Ovary (tissue), 10 donors: ENCODE measurements at places on chromosomes 13 and 19.

- H3K4me3 ChIP-seq: no peak overlapping the region
- H3K36me3 ChIP-seq: no peaks in the 10 kb centered on the region
- peaks cover 3% of the 10 kb centered on the region for H3K4me1 ChIP-seq
- H3K27me3 ChIP-seq: no peaks in the 10 kb centered on the region
- peak overlapping the region; percentile 6 for H3K27ac ChIP-seq
Observed at GRCh38 chr13:49560270-49561061, 24.9 kb downstream of the RCBTB1 start.

DNA sequence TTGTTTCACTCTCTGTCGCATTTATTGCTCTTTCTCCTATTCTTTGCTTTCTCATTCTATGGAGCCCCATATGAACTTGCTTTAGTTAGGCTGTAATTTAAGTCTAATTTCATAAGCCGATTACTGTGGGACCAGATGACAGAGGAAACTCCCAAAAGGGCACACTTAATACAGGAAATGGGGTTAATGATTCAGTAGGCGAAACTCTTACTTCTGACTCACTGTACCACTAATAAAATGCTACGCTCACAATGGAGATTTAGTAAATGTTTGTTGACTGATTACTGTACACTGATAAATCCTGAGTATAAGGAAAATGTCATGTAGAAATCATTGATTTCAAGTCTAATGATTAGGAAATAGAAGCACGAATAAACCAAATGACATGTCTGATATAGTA is 276.4 kb downstream of the KLF5 start:
- no peak overlapping the region for H3K4me3 ChIP-seq
- DNase-seq: no peak
- H3K27ac ChIP-seq: no peak overlapping the region
- no peaks in the 10 kb centered on the region for H3K36me3 ChIP-seq

GRCh38 chr19:2255982-2256685 is at the start of gene JSRP1:
Gene JSRP1, minus strand, starts transcription at chr19:2256417. Its CDS starts 1,103 bp downstream, at chr19:2255314.
- no peaks in the 10 kb centered on the region for H3K36me3 ChIP-seq
- no peak within 1 kb of the TSS for H3K4me3 ChIP-seq
- no peak within 1 kb of the TSS for H3K27ac ChIP-seq
- DNase-seq: no peak
- H3K27me3 ChIP-seq: peaks cover 16% of the 10 kb centered on the region

- H3K4me1 ChIP-seq: peaks cover 5% of the 10 kb centered on the region
- DNase-seq: no peak
- no peak overlapping the region for H3K27ac ChIP-seq
- H3K4me3 ChIP-seq: no peak overlapping the region
Observed at GRCh38 chr13:50518781-50519201, 324.7 kb downstream of the DLEU7 start.

DNA sequence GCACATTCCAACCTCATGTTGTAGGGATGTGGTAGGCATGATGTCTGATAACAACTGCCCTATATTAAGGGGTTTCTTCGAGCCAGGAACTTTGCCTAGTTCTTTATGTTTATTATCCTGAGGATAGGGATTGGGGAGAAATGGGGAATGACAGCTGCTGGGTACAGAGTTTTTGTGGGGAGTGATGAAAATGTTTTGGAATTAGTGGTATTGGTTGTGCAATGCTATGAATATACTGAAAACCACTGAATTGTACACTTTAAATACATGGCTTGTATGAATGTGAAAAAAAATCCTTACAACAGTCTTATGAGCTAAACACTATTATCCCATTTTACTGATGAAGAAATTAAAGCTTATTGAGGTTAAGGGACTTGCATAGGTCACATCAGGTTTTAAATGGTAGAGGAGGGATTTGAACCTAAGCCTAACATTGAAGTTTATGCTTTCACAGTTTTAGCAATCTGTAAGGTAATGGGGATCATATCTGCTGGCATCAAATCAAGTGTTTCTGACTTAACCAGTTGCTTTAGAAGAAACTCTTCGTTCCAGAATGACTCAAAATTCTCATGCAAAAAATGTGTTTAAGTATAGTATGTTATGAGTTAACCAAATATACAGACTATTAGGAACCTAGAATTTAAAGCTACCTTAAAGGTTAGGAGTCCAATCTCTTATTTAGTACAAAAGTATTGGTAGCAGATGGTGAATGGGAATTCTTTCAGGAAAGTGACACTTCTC is 61.4 kb downstream of the ERCC5 start:
- no peaks in the 10 kb centered on the region for H3K36me3 ChIP-seq
- H3K27ac ChIP-seq: no peak overlapping the region
- no peaks in the 10 kb centered on the region for H3K27me3 ChIP-seq
- no peaks in the 10 kb centered on the region for H3K4me1 ChIP-seq
- DNase-seq: no peak

- no peaks in the 10 kb centered on the region for H3K4me1 ChIP-seq
- H3K27ac ChIP-seq: no peak overlapping the region
- no peak overlapping the region for H3K4me3 ChIP-seq
- H3K27me3 ChIP-seq: no peaks in the 10 kb centered on the region
Observed at GRCh38 chr19:50046649-50047503, 21.1 kb downstream of the ZNF473 start.

- H3K36me3 ChIP-seq: no peaks in the 10 kb centered on the region
- peaks cover 7% of the 10 kb centered on the region for H3K4me1 ChIP-seq
- no peaks in the 10 kb centered on the region for H3K27me3 ChIP-seq
- DNase-seq: no peak
- no peak overlapping the region for H3K4me3 ChIP-seq
Observed at GRCh38 chr19:55578761-55579747, 1.6 kb downstream of the ZNF579 start.

DNA sequence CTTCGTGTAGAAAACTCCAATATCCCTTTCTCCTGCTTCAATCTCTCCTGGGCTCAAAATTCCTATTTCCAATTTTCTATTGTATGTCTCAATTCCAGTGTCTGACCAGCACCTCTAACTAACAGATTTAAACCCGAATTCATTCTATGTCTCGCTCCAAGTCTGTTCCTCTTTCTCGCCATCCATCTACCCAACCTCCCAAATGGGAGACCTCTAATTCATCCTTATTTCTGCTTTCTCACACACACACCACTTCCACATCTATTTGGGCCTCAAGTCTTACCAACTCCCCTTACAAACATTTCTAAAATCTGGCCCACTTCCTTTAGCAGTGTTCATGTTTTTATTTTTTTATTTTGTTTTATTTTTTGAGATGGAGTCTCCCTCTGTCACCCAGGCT is 53.3 kb downstream of the MBD3L2B start:
- no peak overlapping the region for H3K4me3 ChIP-seq
- no peak for DNase-seq
- H3K4me1 ChIP-seq: no peaks in the 10 kb centered on the region
- no peaks in the 10 kb centered on the region for H3K27me3 ChIP-seq

GRCh38 chr19:32373585-32374295 is 28.3 kb downstream of the ZNF507 start:
- peaks cover 7% of the 10 kb centered on the region for H3K4me1 ChIP-seq
- no peak for DNase-seq
- H3K27ac ChIP-seq: no peak overlapping the region

DNA sequence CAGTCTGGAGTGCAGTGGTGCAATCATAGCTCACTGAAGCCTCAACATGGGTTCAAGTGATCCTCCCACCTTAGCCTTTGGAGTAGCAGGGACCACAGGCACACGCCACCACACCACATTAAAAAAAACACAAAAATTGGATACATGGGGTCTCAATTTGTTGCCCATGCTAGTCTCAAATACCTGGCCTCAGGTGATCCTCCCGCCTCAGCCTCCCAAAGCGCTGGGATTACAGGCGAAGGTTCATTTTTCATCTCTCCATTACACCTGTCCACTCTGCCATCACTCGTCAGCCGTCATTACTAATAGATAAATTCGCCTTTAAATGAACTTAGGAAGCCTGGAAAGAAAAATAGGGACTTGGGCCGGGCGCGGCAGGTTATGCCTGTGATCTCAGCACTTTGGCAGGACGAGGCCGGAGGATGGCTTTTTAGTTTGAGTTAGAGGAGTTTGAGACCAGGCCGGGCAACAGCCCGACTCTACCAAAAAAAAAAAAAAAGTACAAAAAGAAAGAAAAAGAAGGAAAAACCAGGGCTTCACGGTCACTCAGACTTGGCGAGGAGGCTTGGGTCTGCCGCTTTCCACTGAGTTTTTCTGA is 685 bp upstream of the SUPT5H start:
- no peak for DNase-seq
- H3K27me3 ChIP-seq: no peaks in the 10 kb centered on the region
- peak overlapping the region; percentile 6 for H3K27ac ChIP-seq
- H3K4me3 ChIP-seq: peak overlapping the region; percentile 88
- H3K4me1 ChIP-seq: peaks cover 7% of the 10 kb centered on the region
- no peaks in the 10 kb centered on the region for H3K36me3 ChIP-seq

DNA sequence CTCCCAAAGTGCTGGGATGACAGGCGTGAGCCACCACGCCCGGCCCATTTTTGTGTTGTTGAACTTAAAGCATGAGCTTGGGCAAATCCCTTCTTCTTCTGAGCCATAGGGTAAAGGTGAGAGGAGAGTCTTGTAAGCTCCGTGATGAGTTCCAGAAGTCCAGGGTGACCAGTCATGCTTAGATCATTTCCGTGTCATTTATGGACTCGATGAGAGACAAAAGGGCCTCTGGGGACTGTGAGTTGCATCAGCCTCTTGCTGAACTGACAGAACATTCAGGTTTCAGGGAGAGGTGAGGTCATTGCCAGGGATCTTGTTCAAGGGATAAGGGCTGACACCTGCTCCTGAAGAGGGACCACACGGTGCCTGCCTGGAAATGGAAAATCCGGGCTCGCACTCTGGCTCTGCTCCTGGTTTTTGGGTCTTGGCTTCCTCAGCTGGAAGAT is 53.6 kb downstream of the GADD45B start:
- no peaks in the 10 kb centered on the region for H3K36me3 ChIP-seq
- H3K27ac ChIP-seq: no peak overlapping the region
- no peak for DNase-seq
- no peaks in the 10 kb centered on the region for H3K27me3 ChIP-seq
- no peaks in the 10 kb centered on the region for H3K4me1 ChIP-seq

DNA sequence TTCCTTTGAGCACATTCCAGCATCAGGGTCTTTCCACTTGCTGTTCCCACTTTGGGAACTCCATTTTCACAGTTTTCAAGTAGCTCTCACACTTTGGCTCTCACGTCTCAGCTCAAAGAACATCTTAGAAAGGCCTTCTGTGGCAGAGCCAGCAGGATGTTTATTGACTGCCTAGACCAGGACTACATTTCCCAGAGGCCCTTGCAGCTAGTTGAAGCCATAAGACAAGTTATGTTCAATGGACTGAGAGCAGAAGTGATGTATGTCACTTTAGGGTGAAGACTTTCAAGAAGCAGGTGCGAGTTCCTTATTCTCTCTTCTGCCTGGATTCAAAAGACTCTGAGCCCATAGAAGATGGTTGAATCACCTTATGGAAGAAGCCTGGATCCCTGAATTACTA is 4.3 kb upstream of the HAUS5 start:
- H3K36me3 ChIP-seq: no peaks in the 10 kb centered on the region
- H3K4me1 ChIP-seq: peaks cover 5% of the 10 kb centered on the region
- H3K27me3 ChIP-seq: no peaks in the 10 kb centered on the region
- H3K4me3 ChIP-seq: no peak overlapping the region

GRCh38 chr13:30128591-30128990 is 178.8 kb downstream of the KATNAL1 start:
- H3K27me3 ChIP-seq: no peaks in the 10 kb centered on the region
- no peaks in the 10 kb centered on the region for H3K36me3 ChIP-seq
- H3K4me1 ChIP-seq: peaks cover 6% of the 10 kb centered on the region

- H3K4me3 ChIP-seq: no peak overlapping the region
- no peak overlapping the region for H3K27ac ChIP-seq
- no peak for DNase-seq
- H3K27me3 ChIP-seq: no peaks in the 10 kb centered on the region
Observed at GRCh38 chr13:42758515-42758914, 22.9 kb upstream of the FAM216B start.

- H3K4me1 ChIP-seq: peaks cover 4% of the 10 kb centered on the region
- no peak overlapping the region for H3K27ac ChIP-seq
- H3K27me3 ChIP-seq: no peaks in the 10 kb centered on the region
- H3K4me3 ChIP-seq: peak overlapping the region; percentile 10
Observed at GRCh38 chr19:18097993-18098890, 664 bp downstream of the MAST3 start.

- H3K27me3 ChIP-seq: no peaks in the 10 kb centered on the region
- H3K36me3 ChIP-seq: peaks cover 17% of the 10 kb centered on the region
- no peaks in the 10 kb centered on the region for H3K4me1 ChIP-seq
- no peak overlapping the region for H3K27ac ChIP-seq
Observed at GRCh38 chr19:9531933-9532332, 6.5 kb downstream of the ZNF426 start.

GRCh38 chr13:66077132-66077689 is 1152.9 kb downstream of the PCDH9 start:
- no peak overlapping the region for H3K27ac ChIP-seq
- no peak for DNase-seq
- no peaks in the 10 kb centered on the region for H3K4me1 ChIP-seq
- no peaks in the 10 kb centered on the region for H3K27me3 ChIP-seq

- no peak overlapping the region for H3K4me3 ChIP-seq
- no peaks in the 10 kb centered on the region for H3K4me1 ChIP-seq
- H3K36me3 ChIP-seq: no peaks in the 10 kb centered on the region
Observed at GRCh38 chr13:28324181-28324789, 170.6 kb downstream of the FLT1 start.

DNA sequence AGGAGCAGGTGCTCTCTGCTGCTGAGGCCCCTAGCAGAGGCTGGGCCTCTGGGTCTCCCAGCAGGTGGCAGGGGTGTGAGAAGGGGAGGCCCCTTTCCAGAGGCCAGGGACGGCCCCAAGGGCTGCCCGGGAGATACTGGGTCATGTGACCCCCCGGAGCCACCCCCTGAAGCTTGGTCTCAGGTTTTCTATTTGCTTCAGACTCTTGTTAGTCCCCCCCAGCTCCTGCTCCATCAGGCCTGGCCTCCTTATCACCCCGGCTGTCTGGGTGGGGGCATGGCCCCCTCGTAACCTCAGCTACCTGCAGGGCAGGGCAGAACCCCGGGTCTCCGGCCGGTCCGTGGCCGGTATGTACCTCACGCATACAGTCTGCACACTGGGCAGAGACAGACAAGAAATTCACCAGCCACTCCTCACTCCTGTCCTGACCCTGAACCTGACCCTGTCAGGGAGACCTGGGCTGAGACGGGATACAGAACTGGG is 13.2 kb upstream of the TCF3 start:
- DNase-seq: no peak
- H3K27ac ChIP-seq: no peak overlapping the region
- no peaks in the 10 kb centered on the region for H3K4me1 ChIP-seq
- H3K36me3 ChIP-seq: no peaks in the 10 kb centered on the region
- H3K4me3 ChIP-seq: no peak overlapping the region
- H3K27me3 ChIP-seq: no peaks in the 10 kb centered on the region
